ENCODE measurements at places on chromosomes 5 and 9.

DNA sequence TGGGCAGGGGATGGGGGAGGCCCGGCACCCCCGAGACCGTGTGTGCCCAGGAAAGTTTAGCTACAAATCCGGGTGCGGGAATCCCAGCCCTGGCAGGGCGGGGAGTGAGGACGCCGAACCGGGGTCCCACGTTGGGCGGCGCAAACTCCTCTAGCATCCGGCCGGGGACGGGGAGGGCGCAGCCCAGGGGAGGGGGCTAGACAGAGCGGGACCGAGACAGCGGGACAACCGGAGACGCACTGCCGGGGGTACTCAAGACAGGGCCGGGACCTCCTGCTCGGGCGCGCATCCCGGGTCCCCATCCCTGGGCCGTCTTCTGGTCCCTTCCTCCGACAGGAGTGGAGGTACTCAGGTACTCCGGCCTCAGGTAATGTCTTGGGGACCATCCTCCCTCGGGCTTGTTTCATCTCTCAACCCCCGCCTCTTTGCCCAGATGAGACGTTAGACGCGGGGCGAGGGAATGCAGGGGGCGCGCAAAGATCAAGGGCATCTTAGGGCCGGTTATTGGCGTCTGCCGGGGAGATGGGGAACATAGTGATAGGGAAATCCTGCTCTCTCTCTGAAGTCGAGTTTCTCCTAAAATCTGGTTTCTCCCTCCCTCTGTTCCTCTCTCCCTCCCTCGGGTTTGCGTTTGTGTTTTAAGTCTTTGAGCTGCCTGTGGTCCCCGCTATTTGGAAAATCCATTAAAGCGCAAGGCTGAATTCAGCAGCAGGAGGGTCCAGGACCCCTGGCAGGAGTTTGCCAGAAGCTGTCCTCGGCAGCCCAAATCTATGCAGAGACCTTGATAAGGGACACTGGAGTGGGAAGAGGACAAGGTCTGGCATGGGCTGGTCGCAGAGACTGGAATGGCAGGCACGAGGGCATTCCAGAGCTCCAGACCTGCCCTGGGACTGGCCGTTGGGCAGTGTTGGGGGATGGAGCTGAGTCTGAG, 815 bp downstream of the PDZD2 start:
- DNase-seq, result no peak

- no peak for DNase-seq
Measured at GRCh38 chr9:122835313-122835731, 6.9 kb upstream of the PDCL start.

- no peak for DNase-seq
Measured at GRCh38 chr5:141245250-141245717, at the start of gene PCDHB15. Gene PCDHB15, plus strand, starts transcription at chr5:141245395. Its CDS starts 184 bp downstream, at chr5:141245579.

- DNase-seq, result no peak
Measured at GRCh38 chr9:128927731-128928411, 7.1 kb downstream of the PHYHD1 start.

- no peak for DNase-seq
Measured at GRCh38 chr5:68499987-68500386, 284.4 kb downstream of the PIK3R1 start.

- no peak for DNase-seq
Measured at GRCh38 chr5:126755593-126755992, 21.3 kb upstream of the LMNB1 start.

GRCh38 chr9:82206490-82206889, 217.9 kb downstream of the SPATA31D1 start:
- DNase-seq, result no peak

GRCh38 chr9:69034071-69034470, 1.5 kb upstream of the FXN start:
- no peak for DNase-seq

DNA sequence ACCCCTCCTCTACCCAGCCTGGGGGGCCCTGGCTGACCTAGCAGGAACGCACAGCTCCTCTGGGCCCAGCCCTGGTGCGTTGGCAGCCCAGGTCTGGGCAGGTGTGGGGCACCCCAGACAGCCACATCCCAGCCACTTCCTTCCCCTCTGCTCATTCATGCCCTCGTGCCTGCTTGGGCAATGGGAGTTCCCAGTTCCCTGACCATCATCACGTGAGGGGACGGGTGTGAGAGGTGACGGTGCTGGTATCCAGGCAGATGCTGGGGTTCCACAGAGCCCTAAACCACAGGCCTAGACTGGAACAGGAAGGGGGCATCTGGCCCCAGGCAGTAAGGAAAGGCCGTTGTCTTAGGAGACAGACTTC, 8.4 kb downstream of the RALGDS start:
- peak; percentile 94 for DNase-seq

GRCh38 chr5:10620346-10620745, 56.5 kb downstream of the ANKRD33B start:
- no peak for DNase-seq

DNA sequence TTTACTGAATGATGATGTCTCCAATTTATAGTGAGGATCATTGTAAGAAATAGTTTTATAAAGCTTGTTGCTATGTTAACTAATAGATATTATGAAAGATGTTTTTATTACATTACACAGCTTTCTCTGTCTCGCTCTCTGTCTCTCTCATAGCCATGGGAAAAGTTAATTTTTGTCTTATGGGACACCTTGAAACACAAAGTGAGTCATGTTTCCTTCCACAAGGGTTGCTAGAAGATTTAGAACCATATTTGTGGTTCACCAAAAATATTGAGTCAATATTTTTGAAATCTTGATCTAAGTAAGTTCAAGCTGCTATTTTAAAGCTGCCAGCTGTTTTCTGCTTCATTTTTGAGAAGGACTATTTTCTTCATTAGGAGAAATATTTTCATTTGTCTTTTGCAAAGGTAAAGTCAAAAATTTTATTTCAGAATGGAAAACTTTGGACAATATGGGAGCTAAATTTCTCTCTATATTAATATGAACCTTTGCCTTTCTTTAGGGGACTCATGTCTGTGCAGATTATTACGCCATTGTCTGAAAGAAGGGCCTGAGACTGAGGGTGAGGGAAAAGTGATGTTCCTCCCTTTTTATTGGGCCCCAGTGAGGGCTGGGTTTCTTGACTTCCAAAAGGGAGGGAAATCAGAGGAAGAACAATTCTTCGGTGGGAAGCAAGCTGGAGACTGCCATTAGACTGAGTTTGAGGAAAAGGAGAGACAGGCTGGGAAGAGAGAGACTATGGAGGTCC, 87.9 kb upstream of the SLC24A2 start:
- DNase-seq, result no peak

- DNase-seq, result no peak
Measured at GRCh38 chr9:133483611-133484010, 4.7 kb upstream of the SLC2A6 start.

DNA sequence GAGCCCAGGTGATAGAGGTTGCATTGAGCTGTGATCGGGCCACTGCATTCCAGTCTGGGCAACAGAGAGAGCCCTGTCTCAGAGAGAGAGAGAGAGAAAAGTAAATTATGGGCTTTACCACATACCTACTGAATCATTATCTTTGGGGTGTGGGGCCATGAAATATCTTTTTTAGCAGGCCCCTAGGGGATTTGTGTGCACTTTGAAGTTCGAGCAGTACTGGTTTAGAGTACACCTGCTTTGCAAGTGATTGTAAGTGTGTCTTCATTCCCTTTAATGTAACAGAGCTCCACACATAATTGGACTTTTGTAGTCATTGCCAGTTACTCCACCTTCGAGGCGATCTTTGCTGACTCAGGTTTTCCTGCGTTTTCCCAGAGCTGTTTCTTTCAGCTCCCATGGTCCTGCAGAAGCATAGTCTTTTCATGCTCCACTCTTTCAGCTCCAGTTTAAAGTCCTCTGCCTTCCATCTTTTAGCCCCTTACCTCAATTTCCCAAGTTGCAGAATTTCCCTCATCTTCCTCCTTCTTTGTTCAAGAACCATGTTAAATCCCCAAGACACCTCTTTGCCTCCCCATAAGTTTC, 24.0 kb upstream of the FRMPD1 start:
- no peak for DNase-seq

GRCh38 chr5:16819522-16820167, 116.4 kb downstream of the MYO10 start:
- DNase-seq, result no peak

DNA sequence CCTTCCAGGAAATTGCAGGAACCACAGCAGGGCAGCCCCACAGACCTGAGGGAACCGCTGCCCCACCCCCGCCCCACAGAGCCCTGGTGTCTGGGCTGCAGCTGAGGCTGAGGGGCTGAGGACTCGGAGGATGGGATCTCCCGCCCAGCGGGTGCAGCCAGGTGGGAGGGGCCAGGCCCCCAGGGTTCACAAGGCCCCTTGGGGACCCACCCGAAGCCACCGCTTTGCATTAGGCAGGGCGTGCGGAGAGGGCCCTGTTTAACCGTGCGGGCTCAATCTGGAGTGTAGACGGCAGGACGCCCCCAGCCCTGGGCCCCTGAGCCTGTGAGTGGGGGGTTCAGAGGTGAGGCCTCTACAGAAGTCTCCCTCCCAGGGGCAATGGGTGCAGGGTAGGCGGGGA, 10.8 kb downstream of the NOTCH1 start:
- no peak for DNase-seq

All from AML-193 (cell line).